ENCODE measurements at places on chromosomes 16 and 17. TPM values are rescaled to one million over a fixed set of nuclear protein-coding genes. Genes with fewer than 3 reads are reported as not detected.

GRCh38 chr17:68205808-68206720, 41.8 kb upstream of the AMZ2 start:
- DNase-seq = peak; percentile 52

GRCh38 chr16:4679850-4680636, 13.3 kb upstream of the NUDT16L1 start:
- no peak for DNase-seq

- DNase-seq = no peak
Measured at GRCh38 chr17:34365340-34365739, 2.3 kb upstream of the CCL1 start.

DNA sequence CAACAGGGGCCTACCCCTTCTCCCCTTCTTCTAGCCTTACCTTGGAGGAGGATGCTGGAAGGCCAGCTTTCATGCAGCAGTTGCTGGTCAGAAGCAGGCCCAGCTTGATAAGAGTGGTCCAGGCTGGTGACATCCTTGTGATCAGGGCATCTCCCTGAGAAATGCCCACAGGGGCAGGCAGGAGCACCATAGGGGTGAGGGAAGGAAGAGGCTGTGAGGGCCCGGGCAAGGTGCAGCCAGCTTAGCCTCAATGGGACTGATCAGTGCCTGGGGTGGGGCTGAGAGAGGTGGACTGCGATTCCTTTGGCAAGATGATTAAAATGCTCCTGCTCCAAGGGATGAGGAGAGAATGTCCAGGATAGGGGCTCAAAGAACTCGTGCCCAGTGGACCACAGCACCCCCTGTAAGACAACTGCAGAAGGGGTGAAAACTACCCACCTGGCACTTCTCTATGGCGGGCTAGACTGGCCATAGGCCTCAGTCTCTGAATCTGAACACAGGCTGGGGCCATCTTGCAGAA, 9.5 kb upstream of the GALK1 start:
- peak; percentile 10 for DNase-seq

- no peak for DNase-seq
Measured at GRCh38 chr17:32835291-32835761, 41.6 kb downstream of the MYO1D start.

TRIM65 gene
- polyA plus RNA-seq = 18.7 TPM

All from large intestine (tissue), 12 donors.